Hepatocyte (in vitro differentiated cells): ENCODE measurements at places on chromosomes 12 and 14. TPM values are rescaled to one million over a fixed set of nuclear protein-coding genes. Genes with fewer than 3 reads are reported as not detected.

COQ10A gene
- total RNA-seq = 7.8 and 8.2 TPM in 2 replicates

KRT71 gene
- not detected in 2 replicates for total RNA-seq

TPPP2 gene
- not detected in 2 replicates for total RNA-seq

CBLN3 gene
- total RNA-seq = 2.2 and 2.8 TPM in 2 replicates

PLA2G1B gene
- total RNA-seq = 8.5 and 24.9 TPM in 2 replicates

NFE2 gene
- 0.44 TPM in 1 of 2 replicates, not detected in the other for total RNA-seq

GPR135 gene
- total RNA-seq = 1.6 and 1.8 TPM in 2 replicates

KRT78 gene
- 0.08 TPM in 1 of 2 replicates, not detected in the other for total RNA-seq

SLC6A15 gene
- total RNA-seq = 2.5 and 6.2 TPM in 2 replicates

PTHLH gene
- 1.8 and 4.5 TPM in 2 replicates for total RNA-seq

MYO1A gene
- total RNA-seq = 28.3 and 29.2 TPM in 2 replicates

CIROP gene
- not detected in 2 replicates for total RNA-seq

PLEKHG7 gene
- 0.16 and 0.17 TPM in 2 replicates for total RNA-seq

P2RX7 gene
- 0.80 and 0.90 TPM in 2 replicates for total RNA-seq

NUP37 gene
- 27.3 and 37.3 TPM in 2 replicates for total RNA-seq

WNT5B gene
- total RNA-seq = 16.6 and 19.9 TPM in 2 replicates
